ENCODE measurements at places on chromosomes 3 and 15.
A peak's percentile ranks its signal among the peaks of the same experiment; 100 is the strongest.

GRCh38 chr3:144593881-144594280 lies 622.3 kb downstream of the DIPK2A start:
- DNase-seq: no peak

DNA sequence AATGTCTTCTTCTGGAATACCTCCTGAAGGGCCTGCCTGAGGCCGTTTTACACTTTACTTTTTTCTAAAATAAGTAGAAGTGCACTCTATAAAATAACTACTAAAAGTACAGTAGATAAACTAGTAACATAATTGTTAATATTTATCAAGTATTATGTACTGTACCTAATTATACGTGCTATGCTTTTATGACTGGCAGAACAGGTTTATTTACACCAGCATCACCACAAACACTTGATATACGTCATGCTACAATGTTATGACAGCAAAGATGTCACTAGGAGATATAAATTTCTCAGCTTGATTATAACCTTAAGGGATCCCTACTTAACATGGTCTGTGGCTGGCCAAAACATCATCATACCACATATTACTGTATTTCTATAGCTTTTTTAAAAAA lies 29.4 kb downstream of the DLG1 start:
- DNase-seq: no peak

GRCh38 chr3:197906023-197906849 lies 43.8 kb upstream of the RPL35A start:
- DNase-seq: peak; percentile 55

DNA sequence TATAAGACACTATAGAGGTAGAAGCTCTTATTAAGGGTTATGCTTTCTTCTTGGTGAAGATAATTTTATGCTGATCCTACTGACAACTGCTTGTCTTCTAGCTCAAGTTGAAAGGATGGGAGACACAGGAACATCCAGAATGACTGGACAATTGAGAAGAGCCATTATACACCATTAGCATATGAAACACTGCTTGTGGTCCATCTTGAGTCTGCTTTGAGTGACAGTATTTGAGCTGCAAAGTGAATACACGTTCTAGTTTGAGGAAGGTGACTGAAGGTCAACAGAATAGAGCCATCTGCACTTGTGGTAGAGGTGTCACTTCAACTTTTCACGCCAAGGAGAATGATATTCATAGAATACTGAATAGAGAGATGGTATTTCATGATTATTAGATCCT lies 315.4 kb downstream of the MCTP2 start:
- no peak for DNase-seq

DNA sequence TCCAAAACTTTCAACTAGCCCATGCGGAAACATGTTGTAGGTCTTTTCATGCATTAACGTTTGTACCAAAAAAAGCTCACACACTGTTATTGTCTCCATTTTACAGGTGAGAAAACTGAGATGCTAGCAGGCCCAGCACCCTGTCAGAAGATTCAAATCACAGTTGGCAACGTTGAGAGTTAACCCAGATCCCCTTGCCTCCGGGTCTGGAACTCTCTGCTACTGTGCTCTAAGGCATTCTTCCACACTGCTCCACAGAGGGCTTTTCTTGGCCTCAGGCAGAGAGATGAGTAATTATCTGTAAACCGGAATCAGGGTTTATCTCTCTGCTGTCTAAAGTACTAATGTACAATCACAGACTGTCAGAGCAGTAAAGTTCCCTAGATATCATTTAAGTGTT lies 186.0 kb upstream of the LPP start:
- no peak for DNase-seq

GRCh38 chr3:108661699-108662098 lies 72.2 kb downstream of the DZIP3 start:
- no peak for DNase-seq

DNA sequence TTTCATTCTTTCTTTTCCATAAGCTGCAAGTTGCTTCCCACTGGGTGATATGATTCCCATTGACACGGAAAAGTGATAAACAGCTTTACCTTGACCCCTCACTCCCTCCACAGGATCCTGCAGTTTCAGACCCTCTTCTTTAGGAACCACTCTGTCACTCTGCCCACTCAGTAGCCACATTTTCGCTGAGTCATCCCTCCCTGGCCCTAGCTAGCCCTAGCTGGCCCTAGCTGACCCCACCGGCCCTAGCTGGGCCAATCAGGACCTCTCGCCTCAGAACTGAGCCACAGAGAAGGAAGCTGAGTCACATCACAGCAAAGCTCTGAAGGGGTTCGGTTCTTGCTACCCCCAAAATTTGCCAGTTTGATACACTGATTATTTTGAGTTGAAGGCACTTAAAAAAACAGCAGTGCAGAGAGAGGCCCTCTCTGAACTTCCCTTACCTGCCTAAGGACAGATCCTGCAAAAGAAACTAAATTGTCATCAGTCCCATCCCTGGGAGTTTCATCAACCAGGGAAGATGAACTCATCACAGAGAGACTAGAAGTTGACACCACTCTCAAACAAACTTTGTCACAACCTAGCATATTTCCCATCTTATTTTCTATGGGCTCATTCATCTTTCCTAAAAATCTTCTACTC lies 233.5 kb upstream of the PROK2 start:
- no peak for DNase-seq

DNA sequence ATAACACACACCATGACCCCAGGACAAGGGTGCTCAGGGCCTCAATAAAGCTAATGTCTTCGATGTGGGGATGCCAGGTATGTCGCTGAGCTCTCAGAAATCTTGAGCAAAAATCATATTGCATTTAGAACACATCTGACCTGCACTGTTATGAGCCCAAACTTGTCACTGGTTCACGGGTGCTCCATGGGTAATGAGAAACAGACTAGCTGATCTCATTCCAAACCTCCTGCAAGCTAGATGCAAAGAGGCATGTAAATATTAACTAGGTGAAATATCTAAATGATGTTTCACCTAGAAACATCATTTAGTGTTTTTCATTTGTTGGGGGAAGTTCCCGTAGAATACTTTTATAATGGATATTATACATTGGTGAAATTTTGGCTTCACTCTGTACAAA lies 549.4 kb downstream of the OCA2 start:
- no peak for DNase-seq

DNA sequence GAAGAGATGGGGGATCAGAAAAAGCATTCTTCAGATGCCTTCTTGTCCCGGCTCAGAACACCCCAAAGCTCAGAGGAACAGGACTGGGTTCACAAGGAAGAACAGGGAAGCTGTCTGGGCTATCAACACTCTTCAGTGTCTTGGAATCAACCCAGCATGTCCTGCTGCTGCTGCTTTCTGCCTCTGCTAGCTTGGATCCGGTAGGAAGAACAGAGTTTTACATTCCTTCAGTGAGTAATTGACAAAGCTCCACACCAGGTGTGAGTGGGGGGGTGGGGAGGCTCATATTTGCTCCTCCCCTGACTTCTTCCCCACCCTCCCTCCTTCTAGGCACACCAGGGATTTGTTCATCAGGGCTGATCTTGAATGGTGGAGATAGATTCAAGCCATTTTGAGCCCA lies 13.1 kb upstream of the ETV5 start:
- DNase-seq: no peak

DNA sequence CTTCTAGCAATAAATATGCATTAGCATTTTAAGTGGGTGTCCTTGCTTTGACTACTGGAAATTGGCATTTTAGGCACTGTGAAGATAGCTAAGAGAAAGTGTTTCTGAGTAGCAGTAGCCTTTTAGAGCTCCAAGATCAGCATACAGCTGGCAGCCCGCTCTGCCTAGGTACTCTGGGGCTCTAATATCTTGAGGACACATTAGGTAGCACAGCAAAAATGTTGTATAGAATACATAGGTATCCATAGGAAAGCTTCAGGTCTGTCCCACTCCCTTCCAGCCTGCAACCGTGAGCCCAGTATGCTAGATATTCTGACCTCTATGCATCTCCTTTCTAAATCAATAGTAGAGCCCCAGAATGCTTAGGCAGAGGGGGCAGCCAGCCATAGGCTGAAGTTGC lies 670.5 kb downstream of the NLGN1 start:
- DNase-seq: no peak

- no peak for DNase-seq
These were observed 23.2 kb downstream of the DCP1A start for GRCh38 chr3:53324105-53324504.

GRCh38 chr3:24185738-24186384 lies 240.8 kb downstream of the NR1D2 start:
- DNase-seq: no peak

- peak; percentile 21 for DNase-seq
These were observed at the start of gene P2RY1 for GRCh38 chr3:152834776-152835600. P2RY1 (plus strand) TSS chr3:152835131; CDS start chr3:152835783, 652 bp downstream.

GRCh38 chr15:31128919-31129768 lies 27.6 kb upstream of the TRPM1 start:
- DNase-seq: no peak

DNA sequence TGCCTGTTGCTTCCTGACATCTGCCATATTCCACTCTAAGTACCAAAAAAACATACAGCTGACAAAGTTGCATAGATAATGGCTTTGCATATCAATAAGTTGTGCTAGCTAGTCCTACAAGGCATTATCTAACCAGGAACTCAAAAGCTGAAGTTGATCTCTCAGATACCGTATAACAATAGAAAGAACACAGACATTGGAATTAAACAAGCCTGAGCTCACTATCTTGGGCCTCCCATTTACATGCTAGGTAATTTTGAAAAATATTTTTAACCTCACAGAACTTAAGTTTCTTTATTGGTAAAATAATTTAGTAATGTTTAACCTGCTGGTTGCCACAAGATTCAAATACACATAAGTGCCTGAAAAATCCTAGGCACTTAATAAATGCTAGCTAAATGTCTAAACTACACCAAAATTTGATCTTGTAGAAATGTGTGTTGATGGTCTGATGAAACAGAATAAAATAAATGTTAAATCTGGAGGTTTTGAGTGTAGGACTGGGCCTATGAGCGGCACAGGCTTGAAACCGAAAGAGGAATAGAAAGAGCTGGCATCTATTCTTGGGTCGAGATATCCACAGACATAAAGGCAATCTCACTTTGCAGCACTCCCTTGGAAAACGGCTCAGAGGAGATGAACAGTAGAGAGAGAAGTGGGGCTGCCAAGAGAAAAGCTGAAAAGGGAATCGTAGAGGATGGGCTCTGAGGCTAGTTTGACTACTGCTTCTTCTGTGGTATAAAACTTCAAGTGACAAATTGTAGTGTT lies 29.9 kb upstream of the TTC14 start:
- no peak for DNase-seq

DNA sequence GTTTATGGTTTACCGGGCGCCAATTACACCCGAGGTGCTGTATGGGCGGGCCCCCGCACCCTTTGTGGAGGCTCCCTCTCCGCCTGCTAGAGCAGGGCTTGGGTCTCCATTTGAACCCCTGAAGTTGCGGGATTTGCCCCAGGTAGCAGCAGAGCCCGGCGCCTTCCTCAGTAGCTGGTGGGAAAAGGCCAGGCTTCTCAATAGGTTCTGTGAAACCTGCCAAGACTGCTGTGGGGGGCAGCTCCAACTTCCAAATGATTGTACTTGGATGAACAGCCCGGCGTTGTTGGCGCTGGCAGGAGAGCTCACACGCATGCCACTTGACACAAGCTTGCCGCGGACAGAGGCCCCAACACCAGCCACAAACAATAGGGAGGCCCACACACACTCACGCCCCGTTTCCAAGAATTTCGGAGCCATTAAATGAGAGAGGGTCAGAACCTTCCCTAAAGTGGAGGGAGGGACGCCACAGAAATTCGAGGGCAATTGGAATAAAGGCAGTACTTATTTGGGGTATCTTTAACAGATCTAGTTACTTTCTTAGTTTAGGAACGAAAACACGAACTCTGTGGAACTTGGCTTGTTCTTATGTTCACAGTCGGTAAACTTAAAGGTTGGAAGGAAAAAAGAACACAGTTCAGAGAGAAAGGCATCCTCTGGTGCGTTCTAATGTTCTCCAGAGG lies 1.4 kb downstream of the EPHB3 start:
- DNase-seq: no peak

- no peak for DNase-seq
These were observed 74.8 kb upstream of the PLCL2 start for GRCh38 chr3:16809993-16810392.

DNA sequence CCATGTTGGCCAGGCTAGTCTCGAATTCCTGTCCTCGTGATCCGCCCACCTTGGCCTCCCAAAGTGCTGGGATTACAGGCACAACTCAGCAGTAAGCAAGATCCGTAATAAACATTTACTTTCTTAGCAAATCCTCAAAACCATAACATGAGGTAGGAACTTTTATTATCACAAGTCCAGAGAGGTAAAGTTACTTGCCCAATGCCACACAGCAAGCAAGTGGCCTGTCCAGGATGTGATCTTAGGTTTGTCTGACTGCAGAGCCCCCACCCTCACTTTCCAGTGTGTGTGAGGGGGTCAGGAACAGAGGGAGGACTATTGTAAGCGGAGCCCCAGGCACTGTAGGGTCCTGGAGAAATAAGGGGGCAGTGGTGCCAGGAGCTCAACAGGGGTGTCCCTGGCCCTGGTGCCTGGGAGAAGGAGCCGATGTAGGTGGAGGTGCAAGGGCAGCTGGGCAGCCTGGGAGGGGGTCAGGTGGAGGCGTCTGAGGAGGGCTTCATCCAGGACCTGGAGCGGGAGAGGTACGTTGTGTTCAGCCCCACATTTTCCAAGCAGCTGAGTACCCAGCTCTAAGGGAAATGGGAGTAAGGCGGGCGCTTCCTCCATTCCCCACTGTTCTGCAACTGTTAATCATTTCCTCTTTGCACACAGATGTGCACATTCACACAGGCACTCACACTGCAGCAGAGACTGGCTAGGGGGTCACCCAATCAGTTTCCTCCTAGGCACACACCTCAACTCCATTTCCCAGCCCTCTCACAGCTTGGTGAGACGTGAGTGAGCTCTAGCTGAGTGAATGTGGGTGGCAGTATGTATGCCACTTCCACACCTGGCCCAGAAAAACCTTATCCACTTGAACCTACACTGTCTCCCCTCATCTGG lies 5.9 kb downstream of the RPUSD3 start:
- DNase-seq: no peak

- no peak for DNase-seq
These were observed 241.6 kb downstream of the KCNMB2 start for GRCh38 chr3:178777718-178778411.

GRCh38 chr3:36591959-36592358 lies 172.4 kb downstream of the DCLK3 start:
- no peak for DNase-seq

- DNase-seq: no peak
These were observed 136.4 kb downstream of the DNAJB8 start for GRCh38 chr3:128330214-128330842.
